ENCODE measurements at places on chromosomes 7 and 10.

GRCh38 chr10:57579926-57580325 lies 687.8 kb downstream of the IPMK start:
- no peak for DNase-seq

DNA sequence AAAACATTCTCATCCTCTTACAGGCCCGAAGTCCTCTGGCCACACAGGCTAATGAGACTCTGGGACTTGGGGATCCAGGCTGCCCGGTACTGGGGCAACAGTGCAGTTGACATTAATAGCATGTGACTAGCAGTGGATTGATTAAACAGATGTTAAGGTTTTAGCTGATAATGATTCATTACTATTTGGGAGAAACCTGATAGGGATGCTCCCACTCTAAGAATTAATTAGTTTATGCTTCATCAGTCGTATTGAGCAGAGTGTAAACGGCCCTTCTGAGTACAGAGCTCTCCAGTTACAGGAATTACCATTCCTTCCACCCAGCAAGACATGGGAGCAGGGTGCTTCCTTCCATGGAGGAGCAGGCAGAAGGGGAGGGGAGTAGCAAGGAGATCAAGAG lies 82.7 kb downstream of the RPS24 start:
- DNase-seq = no peak

GRCh38 chr7:119483364-119483763 lies 789.6 kb upstream of the KCND2 start:
- no peak for DNase-seq

GRCh38 chr7:85733169-85733915 lies 546.5 kb upstream of the SEMA3D start:
- DNase-seq = no peak

DNA sequence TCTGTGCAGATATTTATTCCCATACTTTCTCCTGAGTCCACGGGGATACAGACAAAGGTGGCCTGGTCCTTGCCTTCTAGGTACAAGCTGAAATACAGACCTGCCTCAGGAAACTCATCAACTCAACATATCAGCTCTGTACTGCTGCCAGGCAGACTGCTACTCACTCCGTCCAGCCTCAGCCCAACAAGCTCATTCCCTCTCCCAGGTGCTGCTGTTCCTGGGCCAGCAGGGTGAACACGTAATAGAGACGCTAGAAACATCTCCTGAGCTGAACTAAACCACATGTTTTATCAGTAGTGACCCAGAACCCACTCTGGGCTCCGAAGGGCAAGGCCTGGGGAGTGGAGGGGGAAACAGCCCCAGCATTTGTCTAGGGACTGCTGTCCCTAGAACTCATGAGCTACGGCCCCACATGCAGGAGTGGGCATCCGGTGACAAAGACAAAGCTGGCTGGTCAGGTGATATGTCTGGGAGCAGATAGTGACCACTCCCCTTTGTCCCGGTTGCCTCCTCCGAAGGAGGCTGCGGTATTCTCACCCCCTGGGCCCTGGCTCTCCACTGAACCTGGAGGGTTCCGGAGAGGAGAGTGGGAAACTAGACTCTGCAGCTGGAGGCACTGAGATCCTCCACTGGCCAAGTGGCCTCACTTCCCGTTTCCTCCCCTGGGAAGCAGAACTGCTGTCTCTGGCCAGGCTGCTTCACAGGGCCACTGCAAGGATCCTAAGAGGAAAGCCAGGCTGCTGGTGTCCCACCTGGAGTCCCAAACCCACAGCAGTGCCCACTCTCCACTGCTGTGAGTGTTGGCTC lies 116.1 kb downstream of the FAM53B start:
- no peak for DNase-seq

DNA sequence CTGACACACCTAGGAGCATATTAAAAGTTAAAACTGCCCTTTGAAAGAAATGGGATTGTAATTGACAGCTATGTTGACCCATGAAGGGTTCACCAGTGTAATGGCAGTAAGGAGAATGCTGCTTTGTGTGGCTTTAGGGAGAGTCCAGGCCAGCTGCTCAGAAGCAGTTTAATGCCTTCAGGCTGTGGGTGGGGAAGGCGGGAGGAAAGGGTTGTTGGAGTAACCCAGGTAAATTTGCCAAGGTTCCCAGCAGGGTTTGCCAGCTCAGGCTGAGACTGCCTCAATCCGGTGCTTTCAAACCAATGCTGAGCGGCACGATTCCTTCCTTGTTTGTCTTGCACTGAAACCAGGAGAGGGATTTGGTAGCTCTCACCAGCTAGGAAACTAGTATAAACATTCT lies 637.2 kb downstream of the INHBA start:
- no peak for DNase-seq

GRCh38 chr10:116155191-116155590 lies 117.8 kb downstream of the GFRA1 start:
- DNase-seq = no peak

GRCh38 chr10:2300231-2300630 lies 562.9 kb upstream of the ADARB2 start:
- DNase-seq = no peak

DNA sequence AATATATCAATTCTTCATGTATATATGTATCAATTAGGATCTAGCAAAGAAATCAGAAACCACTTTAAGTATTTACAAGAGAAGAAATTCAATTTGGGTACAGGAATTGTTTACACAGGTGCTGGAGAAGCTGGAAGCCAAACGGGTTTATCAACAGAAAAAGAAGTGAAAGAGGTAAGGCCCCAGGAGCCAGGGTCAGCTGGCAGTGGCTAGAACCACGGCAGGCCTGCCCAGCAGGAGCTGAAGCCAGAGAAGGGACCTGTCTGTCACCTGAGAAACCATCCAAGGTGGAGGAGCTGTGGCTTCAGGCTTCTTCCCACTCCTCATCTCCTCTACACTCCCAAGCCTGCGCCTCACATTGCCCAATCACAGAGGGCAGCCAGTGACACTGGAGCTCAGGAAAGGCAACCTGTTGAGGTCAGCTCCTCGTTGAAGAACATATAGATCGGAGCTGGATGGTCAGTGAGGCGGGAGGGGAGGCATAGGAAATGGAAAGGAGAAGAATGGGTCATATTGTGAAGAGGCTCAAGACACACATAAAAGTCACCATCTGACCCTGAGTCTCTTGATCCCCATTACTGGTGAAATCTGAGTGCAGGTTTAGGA lies 182.6 kb downstream of the REEP3 start:
- DNase-seq = no peak

DNA sequence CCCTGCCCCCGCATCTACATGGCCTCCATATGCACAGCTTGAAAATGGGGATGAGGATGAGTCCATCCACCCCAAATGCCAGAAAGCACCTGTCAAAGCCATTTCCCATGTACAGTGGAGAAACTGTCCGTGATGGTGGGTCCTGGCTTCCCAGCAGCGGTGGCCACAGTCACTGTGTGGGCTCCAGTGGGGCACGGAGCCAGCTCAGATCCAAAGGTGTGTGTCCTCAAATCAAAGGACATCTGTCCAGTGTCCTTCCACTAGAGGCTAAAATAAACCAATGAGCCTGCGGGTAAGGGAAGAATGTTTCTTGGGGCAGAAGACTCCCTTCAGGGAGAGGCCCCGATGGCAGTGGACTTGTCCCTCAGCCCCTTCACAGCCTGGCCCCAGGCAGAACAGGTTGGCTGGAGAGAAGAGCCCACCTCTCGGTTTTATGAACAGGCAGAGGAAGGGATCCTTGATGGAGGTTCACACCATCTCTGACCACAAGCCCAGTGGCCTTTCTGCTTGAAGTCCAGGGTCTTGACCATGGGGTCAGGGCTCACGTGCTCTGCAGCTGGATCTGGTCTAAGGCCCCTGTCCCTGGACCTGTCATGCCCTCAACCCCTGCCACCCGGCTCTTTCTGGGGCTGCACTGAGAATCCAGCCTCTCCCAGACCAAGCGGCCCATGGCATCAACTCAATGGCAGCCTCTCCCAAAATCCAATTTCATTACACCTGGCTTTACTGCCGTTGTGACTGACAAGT lies 106.9 kb downstream of the TCERG1L start:
- no peak for DNase-seq

DNA sequence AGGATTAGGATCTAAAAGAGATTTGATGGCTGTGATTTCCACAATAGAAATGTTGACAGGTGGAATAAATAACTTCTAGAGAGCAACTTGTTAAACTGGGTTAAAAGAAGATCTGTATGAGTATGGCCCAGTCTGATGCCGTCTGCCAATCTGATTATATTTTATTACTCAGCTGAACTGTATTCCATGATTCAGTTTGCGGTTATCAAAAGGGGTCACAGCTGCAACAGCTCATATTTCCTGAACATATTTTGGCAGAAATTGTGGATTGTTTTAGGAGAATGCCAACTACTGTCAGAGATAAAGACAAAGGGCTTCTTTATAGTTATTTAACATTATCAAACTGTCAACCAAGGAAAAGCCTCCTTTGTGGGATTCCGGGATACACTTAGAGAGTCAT lies 244.8 kb upstream of the MINDY3 start:
- DNase-seq = no peak

DNA sequence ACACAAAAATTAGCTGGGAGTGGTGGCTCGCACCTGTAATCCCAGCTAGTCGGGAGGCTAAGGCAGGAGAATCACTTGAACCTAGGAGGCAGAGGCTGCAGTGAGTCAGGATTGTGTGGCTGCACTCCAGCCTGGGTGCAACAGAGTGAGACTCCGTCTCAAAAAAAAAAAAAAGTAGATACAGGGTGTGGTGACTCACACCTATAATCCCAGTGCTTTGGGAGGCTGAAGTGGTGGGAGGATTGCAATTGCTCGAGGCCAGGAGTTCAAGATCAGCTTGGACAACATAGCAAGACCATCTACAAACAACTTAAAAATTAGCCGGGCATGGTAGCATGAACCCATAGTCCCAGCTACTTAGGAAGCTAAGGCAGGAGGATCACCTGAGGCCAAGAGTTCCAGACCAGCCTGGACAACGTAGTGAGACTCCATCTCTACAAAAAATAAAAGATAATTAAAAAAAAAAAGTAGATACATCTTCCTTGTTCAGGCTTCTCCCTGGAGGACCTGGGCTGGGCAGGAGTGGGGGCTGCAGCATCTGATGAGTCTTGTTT lies 2.0 kb downstream of the MOSPD3 start:
- no peak for DNase-seq

DNA sequence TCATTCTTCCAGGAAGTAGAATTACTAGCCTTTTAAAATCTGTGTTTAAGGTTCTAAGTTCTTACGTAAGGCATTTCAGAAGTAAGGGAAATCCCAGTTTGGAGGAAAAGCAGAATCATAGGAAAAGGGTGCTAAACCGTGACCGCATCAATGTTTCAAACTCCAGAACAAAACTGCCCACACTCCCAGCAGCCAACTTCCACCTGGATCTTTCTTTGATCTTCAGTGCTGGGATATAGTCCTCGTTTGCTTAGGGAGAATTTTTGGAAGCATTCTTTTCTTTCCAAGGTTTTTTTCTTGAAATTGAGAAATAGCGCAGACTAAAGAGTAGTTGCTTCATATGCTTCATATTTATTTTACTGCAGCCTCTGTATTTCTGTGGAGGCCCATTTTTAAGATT lies 8.9 kb downstream of the PROSER2 start:
- DNase-seq = no peak

DNA sequence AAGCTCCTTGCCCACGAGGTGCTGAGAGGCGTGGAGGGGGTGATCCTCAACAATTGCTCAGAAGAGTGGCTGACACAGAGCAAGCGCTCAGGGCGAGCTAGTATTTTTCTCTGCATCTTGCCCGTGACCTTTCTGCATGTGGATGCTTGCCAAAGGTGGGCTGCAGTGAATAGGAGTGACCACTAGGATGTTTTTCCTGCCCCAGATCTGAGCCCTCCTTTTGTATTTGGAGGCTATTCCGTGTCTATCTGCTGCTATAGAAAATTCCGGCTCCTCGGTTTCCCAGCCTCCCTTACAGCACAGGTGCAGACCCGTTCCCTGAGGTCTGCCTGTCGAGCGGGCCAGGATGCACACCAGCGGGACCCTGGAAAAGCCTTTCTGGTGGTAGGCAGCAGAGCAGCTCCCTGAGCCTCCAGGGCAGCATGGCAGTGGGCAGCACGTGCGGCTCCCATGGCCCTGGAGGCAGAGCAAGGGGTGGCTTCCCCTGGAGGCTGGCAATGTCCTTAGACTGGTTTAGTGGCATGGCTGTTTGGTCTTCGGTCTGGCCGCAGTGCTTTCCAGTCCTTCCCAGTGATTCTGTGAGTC lies 145.1 kb upstream of the PCBD1 start:
- DNase-seq = no peak

- DNase-seq = no peak
These were observed 54.1 kb downstream of the SLIT1 start for GRCh38 chr10:97131666-97132065.

- peak; percentile 9 for DNase-seq
These were observed 760 bp upstream of the FOXK1 start for GRCh38 chr7:4681218-4681851.

DNA sequence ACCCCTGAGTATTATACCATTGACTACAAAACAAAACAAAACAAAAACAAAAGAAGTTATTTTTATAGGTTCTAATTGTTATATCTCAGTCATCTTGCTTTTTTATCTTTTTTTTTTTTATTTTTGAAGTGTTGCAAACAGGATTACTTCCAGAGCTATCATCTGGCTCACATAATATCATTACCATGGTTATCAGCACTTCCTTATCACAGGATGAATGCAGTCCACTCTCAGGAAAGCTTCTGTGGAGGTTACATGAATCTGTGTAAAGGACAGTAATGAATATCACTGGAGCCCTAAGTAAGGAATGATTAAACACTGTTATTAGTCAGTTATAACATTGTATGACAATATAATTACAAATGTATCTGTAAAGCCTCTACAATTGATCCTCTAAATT lies 451.5 kb downstream of the PLXDC2 start:
- DNase-seq = no peak

Data from activated T-cell treated with anti-CD3 and anti-CD28 coated beads, Interleukin-2, amount 50 U/mL, for 4 hours (primary cell).